ENCODE measurements at places on chromosomes 7 and 10. TPM values are rescaled to one million over a fixed set of nuclear protein-coding genes. Genes with fewer than 3 reads are reported as not detected.
A peak's percentile ranks its signal among the peaks of the same experiment; 100 is the strongest.

COL1A2 gene
- total RNA-seq: 0.56 TPM

ALOX5 gene
- 0.60 TPM for total RNA-seq

ADCY1 gene
- total RNA-seq: 0.02 TPM

SEC23IP gene
- total RNA-seq: 61.4 TPM

ZNF316 gene
- 17.7 TPM for total RNA-seq

VWDE gene
- 1.4 TPM for total RNA-seq

FAM25A gene
- total RNA-seq: not detected

PDK4 gene
- total RNA-seq: not detected

ABCB4 gene
- total RNA-seq: not detected

ARHGEF5 gene
- total RNA-seq: 7.5 TPM

CPED1 gene
- not detected for total RNA-seq

- H3K4me3 ChIP-seq: no peak overlapping the region
- peaks cover 64% of the 10 kb centered on the region for H3K4me1 ChIP-seq
- H3K27ac ChIP-seq: peak overlapping the region; percentile 86
- no peaks in the 10 kb centered on the region for H3K27me3 ChIP-seq
Measured at GRCh38 chr10:72309290-72310240, 35.8 kb downstream of the DDIT4 start.

GRCh38 chr7:79979437-79979836 is 155.2 kb upstream of the GNAI1 start:
- H3K27me3 ChIP-seq: no peaks in the 10 kb centered on the region
- no peak overlapping the region for H3K4me3 ChIP-seq
- no peaks in the 10 kb centered on the region for H3K36me3 ChIP-seq

DNA sequence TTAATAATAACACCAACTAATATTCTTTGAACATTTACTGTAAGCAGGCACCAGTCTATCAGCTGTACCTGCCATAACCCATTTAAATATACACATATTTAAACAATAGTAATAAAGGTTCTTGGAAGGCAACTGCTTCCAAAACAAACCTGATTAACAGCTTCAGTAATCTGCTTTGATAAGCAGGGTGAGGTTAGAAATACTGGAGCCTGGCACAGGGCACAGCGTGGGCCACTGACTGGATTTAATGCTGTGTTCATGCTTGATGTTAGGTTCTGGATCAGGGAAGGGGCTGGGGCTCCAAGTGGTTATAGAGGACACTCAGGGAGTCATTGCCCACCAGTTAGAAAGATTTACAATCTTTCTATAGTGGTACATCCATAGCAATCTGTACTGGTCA is 10.9 kb upstream of the C10orf120 start:
- H3K27me3 ChIP-seq: peaks cover 8% of the 10 kb centered on the region
- no peak overlapping the region for H3K4me3 ChIP-seq

GRCh38 chr10:3936422-3937040 is 151.5 kb upstream of the KLF6 start:
- DNase-seq: no peak
- H3K4me3 ChIP-seq: no peak overlapping the region
- peaks cover 53% of the 10 kb centered on the region for H3K4me1 ChIP-seq
- peaks cover 9% of the 10 kb centered on the region for H3K36me3 ChIP-seq
- no peaks in the 10 kb centered on the region for H3K27me3 ChIP-seq
- H3K27ac ChIP-seq: peak overlapping the region; percentile 91

GRCh38 chr10:109993551-109994330 is 14.0 kb upstream of the ADD3 start:
- no peak overlapping the region for H3K4me3 ChIP-seq
- no peak overlapping the region for H3K27ac ChIP-seq
- no peaks in the 10 kb centered on the region for H3K27me3 ChIP-seq
- H3K36me3 ChIP-seq: no peaks in the 10 kb centered on the region

- peaks cover 26% of the 10 kb centered on the region for H3K4me1 ChIP-seq
- no peaks in the 10 kb centered on the region for H3K27me3 ChIP-seq
- H3K4me3 ChIP-seq: no peak overlapping the region
- H3K36me3 ChIP-seq: no peaks in the 10 kb centered on the region
- no peak overlapping the region for H3K27ac ChIP-seq
- DNase-seq: peak; percentile 25
Measured at GRCh38 chr10:16770670-16771069, 46.6 kb downstream of the RSU1 start.

GRCh38 chr10:121928528-121928884 is 675 bp upstream of the ATE1 start:
- peaks cover 20% of the 10 kb centered on the region for H3K4me1 ChIP-seq
- H3K27me3 ChIP-seq: no peaks in the 10 kb centered on the region
- no peak for DNase-seq
- peak overlapping the region; percentile 84 for H3K4me3 ChIP-seq
- H3K27ac ChIP-seq: peak overlapping the region; percentile 97

- no peaks in the 10 kb centered on the region for H3K36me3 ChIP-seq
- H3K27me3 ChIP-seq: peaks cover 10% of the 10 kb centered on the region
- H3K27ac ChIP-seq: no peak overlapping the region
- H3K4me1 ChIP-seq: no peaks in the 10 kb centered on the region
- no peak overlapping the region for H3K4me3 ChIP-seq
- no peak for DNase-seq
Measured at GRCh38 chr10:10778959-10779358, 238.7 kb upstream of the CELF2 start.

GRCh38 chr7:42939457-42940240 is 7.5 kb downstream of the MRPL32 start:
- no peaks in the 10 kb centered on the region for H3K27me3 ChIP-seq
- H3K36me3 ChIP-seq: peaks cover 24% of the 10 kb centered on the region
- H3K4me3 ChIP-seq: peak overlapping the region; percentile 4

DNA sequence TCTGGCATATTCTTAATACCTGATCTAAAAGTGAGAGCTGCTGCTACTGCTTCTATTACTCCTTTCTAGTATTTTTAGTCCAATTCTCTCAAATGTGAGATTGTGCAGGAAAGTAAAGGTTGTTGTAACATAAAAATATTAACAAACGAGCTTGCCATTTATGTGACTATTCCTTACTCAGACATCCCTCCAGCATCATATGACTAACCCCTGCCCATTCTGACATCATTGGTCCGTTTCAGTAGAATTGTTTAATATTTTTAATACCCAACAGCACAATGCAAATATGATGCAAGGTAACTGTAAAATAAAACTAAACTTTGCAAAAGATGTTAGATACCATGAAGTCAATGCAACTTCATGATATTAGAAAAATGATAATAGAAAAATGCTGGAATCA is 83.6 kb downstream of the CFAP58 start:
- H3K27ac ChIP-seq: no peak overlapping the region
- H3K27me3 ChIP-seq: peaks cover 3% of the 10 kb centered on the region
- H3K4me1 ChIP-seq: no peaks in the 10 kb centered on the region
- H3K36me3 ChIP-seq: no peaks in the 10 kb centered on the region

DNA sequence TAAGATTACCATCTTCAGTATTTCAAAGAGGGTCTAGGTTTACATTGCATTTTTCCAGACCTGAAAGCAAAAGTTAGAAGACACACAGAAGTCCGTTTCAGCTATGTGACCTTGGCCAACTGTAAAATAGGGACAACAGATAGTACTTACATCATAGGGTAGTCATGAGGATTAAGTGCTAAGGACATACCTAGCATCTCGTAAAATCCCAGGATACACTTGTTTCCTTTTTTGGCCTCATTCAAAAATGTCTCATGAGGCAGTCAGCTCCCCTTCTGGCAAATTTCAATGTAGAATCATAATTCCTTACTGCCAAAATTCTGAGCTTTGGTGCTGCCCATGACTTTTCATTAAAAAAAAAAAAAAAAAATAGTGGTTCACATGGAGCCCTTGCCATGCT is 6.4 kb upstream of the DUSP5 start:
- peaks cover 28% of the 10 kb centered on the region for H3K4me1 ChIP-seq
- peaks cover 15% of the 10 kb centered on the region for H3K27me3 ChIP-seq
- peaks cover 11% of the 10 kb centered on the region for H3K36me3 ChIP-seq
- no peak overlapping the region for H3K4me3 ChIP-seq

GRCh38 chr7:111499027-111499426 is 63.3 kb downstream of the IMMP2L start:
- peak; percentile 7 for DNase-seq
- peaks cover 16% of the 10 kb centered on the region for H3K4me1 ChIP-seq
- H3K27me3 ChIP-seq: no peaks in the 10 kb centered on the region
- peaks cover 22% of the 10 kb centered on the region for H3K36me3 ChIP-seq
- H3K4me3 ChIP-seq: no peak overlapping the region
- H3K27ac ChIP-seq: no peak overlapping the region

- no peak for DNase-seq
- H3K27me3 ChIP-seq: peaks cover 6% of the 10 kb centered on the region
- H3K4me3 ChIP-seq: no peak overlapping the region
Measured at GRCh38 chr10:118471863-118472262, 123.6 kb downstream of the PRLHR start.

- no peak overlapping the region for H3K4me3 ChIP-seq
- H3K27me3 ChIP-seq: no peaks in the 10 kb centered on the region
- H3K36me3 ChIP-seq: no peaks in the 10 kb centered on the region
- H3K27ac ChIP-seq: no peak overlapping the region
- no peaks in the 10 kb centered on the region for H3K4me1 ChIP-seq
- DNase-seq: no peak
Measured at GRCh38 chr7:86785641-86786040, 141.9 kb downstream of the GRM3 start.

GRCh38 chr10:90227217-90227656 is 525.8 kb downstream of the KIF20B start:
- peak; percentile 82 for DNase-seq
- peaks cover 12% of the 10 kb centered on the region for H3K4me1 ChIP-seq
- peak overlapping the region; percentile 39 for H3K27ac ChIP-seq
- no peaks in the 10 kb centered on the region for H3K36me3 ChIP-seq

DNA sequence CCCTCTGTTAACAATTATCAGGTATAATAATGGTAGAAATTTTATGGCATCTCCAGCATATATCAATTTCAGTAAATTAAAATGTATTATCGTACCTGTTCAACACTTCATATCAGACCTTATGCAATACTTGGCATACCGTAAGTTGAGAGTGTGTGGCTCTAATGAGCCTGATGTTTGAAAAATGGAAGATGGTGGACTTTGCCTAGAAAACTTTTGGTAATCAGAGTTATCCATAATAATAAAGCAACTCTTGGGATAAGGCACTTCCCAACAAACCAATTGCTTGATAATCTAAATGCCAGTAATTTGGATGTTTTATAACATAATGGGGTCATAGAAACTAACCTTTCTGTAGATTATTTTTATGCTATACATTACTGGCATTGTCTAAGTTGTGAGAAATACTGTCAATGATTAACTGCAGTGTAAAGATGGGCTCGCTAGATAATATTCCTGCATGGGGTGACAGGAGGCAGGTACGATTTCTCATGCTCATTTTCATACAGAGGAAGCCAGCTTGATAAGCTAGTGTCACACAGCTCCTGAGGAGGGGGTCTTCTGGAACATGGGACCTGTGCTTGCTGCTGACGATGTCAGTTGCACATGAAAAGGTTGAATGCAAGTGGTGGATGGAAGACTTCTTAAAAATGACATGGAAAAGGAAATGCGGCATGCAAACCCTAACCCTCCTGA is 27.8 kb upstream of the DMBT1 start:
- peaks cover 12% of the 10 kb centered on the region for H3K27me3 ChIP-seq
- no peaks in the 10 kb centered on the region for H3K36me3 ChIP-seq
- no peak overlapping the region for H3K27ac ChIP-seq
- H3K4me3 ChIP-seq: no peak overlapping the region
- DNase-seq: no peak

DNA sequence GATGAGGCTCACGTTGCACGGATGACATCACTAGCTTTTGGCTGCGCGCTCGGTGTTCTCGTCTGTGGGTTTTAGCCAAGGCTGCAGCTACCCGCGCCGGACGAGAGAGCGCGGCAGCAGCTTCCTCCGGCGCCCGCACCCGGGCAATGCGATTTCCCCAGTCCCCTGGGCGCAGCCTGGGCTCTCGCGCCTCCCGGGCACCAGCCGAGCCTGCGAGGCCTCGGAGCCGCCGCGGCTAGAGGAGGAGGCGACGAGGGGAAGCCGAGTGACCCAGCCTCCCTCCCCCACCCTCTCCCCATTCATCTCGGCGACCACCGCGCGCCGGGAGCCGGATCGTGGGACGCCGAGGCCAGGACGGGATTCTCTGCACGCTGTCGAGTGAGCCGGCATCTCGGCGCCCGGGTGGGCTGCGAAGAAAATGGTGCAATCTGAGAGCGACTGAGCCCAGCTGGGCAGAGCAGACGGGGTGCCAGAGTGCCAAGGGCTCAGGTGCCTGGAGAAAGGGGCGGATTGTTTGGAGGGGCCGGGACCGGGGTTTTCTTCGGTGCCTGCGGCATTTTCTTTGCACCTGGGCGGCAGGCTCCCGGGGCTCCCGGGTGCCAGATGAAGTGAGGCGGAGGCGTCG is 1.2 kb upstream of the TMEM178B start:
- peaks cover 13% of the 10 kb centered on the region for H3K4me1 ChIP-seq
- peaks cover 48% of the 10 kb centered on the region for H3K27me3 ChIP-seq
- DNase-seq: peak; percentile 46

DNA sequence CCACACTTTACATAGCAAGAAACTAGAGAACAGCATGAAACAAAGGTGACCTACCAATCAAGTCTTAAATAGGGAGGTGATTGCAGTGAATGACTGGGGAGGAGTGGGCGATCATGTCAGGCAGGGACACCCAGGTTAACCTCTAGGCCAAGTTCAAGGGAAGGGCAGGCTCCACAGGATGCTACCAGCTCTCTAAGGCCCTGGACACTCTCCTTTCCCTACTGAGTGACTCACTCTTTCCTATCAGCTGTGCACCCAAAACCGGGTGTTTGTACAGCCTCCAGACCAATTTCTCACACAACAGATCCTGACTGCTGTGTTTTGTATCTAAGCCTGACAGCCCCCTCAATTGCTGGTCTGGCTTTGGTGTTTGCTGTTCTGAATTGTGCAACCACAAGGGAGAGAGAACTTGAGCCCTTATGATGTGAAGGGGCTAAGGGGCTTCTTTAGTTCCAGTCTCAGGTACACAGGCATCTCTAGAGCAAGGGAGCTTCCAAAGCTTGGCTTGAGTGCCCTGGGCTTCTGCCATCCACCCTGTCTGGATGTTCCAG is 107.8 kb downstream of the TBXAS1 start:
- H3K4me1 ChIP-seq: peaks cover 8% of the 10 kb centered on the region
- peaks cover 6% of the 10 kb centered on the region for H3K27me3 ChIP-seq
- DNase-seq: peak; percentile 25

GRCh38 chr10:73840056-73840402 is 28.6 kb upstream of the NDST2 start:
- no peaks in the 10 kb centered on the region for H3K27me3 ChIP-seq
- no peak for DNase-seq
- H3K36me3 ChIP-seq: peaks cover 9% of the 10 kb centered on the region
- H3K4me1 ChIP-seq: no peaks in the 10 kb centered on the region
